Right forelimb (tissue), 1 donor: ENCODE measurements at places on chromosomes 7 and 10.

- DNase-seq: no peak
Observed at GRCh38 chr10:43186150-43186549, 47.9 kb downstream of the CSGALNACT2 start.

DNA sequence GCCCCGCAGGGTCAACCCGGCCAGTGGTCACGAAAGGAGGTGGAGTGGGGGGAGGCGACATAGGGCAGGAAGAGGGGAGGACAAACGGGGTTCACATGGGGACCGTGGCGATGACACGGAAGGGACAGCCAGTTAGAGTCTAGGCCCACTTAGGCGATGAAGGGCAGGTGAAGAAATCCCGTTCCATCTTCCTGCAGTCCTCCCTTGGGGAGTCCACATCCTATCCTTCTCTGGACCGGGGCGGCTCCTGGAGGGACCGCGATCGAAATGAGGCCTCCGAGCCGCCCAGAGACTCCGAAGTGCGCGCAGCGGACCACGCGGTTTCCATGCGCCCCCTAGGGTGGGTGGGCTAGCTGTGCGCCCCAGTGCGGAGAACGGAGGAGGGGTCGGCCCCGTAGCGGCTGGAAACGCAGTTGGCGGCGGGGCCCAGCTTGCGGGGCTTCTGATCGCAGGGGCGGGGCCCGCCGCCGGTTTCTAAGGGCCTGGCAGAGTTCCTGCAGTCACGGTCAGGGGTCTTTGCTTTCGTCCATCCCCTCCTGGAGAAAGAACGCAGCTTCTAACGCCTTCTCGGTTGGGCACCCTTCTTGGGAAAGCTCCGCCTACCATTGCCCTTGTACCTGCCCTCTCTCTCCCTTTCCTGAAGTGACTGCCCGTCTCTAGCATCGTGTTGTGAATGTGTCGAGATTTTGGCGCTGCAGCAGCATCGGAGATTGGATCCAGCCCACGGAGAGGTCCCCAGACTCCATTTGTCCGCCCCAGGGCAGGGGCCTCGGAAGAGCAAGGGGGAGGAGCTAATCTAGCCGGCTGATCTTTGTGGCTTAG lies 17.9 kb upstream of the TMEM225B start:
- peak; percentile 71 for DNase-seq

DNA sequence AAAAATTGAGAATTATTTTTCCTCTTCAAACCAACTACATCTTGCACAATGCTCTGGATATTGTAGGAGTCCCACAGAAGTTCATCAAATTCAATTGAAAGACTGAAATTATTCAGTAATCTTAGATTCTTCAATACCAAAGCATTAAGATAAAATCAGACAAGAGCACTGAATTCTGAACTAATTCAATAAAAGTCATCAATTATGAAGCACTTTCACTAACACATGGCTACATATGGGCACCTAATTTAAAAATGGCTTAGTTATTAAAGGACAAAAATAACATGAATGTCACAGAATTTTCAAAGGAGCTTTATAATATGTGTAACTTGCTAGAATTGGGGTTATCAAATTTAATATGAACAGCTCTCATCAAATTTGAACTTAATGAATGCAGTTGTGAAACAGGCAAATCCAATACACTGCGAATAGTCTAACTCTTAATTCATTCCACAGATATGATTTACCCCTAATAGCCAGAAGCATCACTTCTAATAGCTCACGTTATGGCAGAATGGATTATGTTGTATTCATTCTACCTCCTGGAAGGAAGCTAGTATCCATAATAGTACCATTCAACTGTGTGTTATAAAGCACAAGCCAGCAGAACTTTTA lies 116.8 kb downstream of the GRM8 start:
- DNase-seq: no peak

DNA sequence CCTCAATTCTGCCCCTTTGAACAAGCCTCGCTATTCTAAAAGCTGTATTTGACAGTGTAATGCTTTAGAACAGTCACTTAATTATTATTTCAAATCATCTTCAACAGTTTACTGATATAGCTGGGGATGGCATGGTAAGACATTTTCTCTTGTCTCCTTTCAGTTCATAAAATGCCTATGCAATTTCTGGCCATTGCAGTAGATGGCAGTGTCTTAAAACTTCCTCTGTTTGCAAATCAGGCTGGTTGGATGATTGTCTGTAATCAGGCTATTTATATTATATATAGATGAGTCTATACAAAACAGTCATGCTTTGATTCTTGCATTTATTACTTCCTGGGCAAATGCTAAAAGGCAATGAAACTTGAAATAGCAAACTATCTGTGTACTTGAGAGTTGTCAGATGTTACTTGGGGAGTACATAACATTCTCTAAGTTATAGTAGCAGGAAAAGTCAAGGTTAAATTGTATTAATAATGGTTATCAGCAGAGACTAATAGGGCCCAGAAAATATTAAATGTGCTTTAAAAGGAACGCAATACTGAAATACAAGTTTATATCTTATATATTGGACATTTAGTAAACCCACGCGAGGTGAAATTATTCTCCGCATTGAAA lies 55.5 kb upstream of the LHFPL3 start:
- no peak for DNase-seq

GRCh38 chr10:81019029-81019890 lies 481.6 kb downstream of the SH2D4B start:
- no peak for DNase-seq

GRCh38 chr10:121448766-121449421 lies 149.3 kb downstream of the FGFR2 start:
- no peak for DNase-seq

GRCh38 chr7:30221764-30222163 lies 62.6 kb upstream of the ZNRF2 start:
- DNase-seq: no peak

DNA sequence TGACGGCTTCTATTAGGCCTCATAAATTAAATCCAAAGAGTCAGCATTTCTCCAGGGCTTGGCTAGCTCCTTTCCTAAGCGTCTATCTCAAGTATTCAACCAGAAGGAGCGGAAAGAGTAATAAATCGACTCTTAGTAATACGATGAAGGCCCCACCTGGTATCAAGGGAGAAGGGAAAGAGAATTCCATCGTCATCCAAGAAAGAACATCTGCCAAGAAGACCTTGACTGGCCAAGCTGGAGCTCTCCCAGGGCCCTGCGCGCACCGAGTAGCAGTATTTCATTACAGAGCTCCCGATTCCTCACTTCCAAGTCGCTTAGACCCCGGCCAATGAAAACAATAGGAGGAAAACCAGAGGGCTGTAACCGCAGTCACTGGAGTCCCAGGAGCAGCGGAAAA lies 178.0 kb upstream of the FRMD4A start:
- peak; percentile 89 for DNase-seq

- no peak for DNase-seq
Observed at GRCh38 chr7:33849971-33850559, 55.3 kb upstream of the BMPER start.

- DNase-seq: no peak
Observed at GRCh38 chr7:4681218-4681851, 760 bp upstream of the FOXK1 start.

DNA sequence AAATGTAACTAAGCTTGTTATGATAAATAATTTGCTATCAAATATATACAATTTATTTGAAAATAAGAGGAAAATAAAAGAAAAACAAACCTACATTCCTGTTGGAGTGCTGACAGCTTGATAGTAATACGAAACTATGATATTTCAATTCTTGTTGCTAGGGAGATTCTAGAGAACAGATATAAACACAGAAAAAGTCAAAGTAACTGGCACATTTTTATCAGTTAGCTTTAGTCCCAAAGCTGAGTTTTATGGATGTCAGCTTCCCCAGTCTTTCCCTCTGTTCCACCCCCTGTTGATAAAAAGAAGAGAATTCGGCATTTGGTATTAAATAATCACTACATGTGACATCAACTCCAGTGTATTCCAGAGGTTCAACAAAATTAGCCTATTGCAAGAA lies 1134.0 kb downstream of the XPNPEP1 start:
- no peak for DNase-seq

- no peak for DNase-seq
Observed at GRCh38 chr10:96222441-96222840, 48.9 kb downstream of the BLNK start.

- DNase-seq: no peak
Observed at GRCh38 chr10:78277314-78278057, 243.8 kb downstream of the RPS24 start.

- no peak for DNase-seq
Observed at GRCh38 chr7:18082169-18082568, 54.5 kb upstream of the PRPS1L1 start.

GRCh38 chr7:26593393-26593792 lies 271.0 kb downstream of the SKAP2 start:
- peak; percentile 62 for DNase-seq

- DNase-seq: no peak
Observed at GRCh38 chr7:11517853-11518252, 314.1 kb downstream of the THSD7A start.

GRCh38 chr10:70459061-70459773 lies 17.7 kb upstream of the NODAL start:
- no peak for DNase-seq

DNA sequence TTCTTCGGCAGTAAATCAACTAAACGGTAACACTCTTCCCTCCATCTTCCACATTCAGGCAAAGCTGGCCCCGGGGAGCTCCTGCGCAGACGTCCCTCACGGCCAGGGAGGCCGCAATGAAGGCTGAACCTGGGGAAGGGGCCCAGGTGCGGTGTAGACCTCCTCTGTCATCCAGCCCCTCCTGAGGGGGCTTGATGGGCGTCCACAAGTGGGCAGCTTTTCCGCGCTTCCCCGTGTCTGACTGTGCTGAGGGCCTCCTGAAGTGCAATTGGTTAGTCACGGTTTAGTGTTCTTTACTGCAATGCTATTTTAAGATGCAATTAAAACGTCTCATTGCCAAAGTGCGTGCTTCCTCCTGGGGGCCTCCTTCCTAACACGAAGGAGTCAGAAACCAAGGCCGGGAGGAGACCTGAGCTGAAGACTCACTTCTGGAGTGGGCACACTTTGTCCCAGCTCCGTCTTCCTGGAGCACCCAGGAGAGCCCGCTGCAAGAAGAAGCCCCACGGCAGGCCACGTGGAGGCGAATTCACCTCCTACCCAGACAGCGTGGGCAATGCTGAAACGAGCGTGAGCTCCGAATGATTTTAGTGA lies 173.3 kb downstream of the ELFN1 start:
- DNase-seq: peak; percentile 52

- DNase-seq: no peak
Observed at GRCh38 chr10:24930427-24930826, 22.0 kb downstream of the PRTFDC1 start.

- DNase-seq: no peak
Observed at GRCh38 chr7:89072081-89072480, 276.5 kb upstream of the TEX47 start.

DNA sequence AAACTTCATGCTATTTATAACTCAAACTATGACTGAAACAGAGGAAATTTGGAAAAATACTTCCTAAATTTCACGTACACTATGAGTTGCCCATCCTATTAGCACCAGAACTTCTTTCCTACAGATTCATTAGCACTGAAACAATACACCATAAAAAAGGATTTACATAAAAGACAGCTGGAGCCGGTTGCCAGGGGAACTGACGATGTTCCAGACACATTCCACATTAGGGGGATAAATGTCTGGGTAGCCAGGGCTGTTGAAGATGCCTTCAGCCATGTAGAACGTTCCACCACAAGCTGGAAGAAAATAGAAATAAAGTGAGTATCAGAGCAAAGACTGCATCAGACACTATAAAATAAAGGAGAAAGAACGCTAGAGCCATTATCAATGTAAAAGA lies 129.8 kb upstream of the RSU1 start:
- DNase-seq: no peak

GRCh38 chr10:125265579-125265955 lies 105.2 kb upstream of the CTBP2 start:
- no peak for DNase-seq

DNA sequence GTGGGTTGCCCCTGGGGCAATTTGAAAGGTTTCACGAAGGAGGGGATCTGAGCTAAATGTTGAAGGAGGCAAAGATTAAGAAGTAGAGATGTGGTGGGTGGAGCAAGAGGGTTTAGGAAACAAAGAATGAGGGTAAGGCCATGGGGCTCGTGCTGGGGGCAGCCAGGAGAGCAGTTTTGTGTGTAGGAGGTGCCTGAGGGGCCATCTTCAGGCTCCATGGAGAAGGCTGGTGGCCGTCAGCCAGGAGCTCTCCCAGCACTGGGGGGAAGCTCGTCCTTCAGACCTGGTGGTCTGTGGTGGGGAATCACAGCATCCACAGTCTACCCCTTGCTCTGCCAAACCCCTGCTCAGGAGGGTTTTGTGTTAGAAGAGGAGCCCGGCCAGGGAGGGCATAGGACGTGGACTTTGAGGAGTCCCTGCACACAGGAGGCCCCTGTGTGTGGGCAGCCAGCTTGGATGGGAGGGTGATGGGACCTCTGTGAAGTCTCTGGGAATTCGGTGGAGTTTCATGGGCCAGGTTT lies 11.8 kb upstream of the CXCL12 start:
- peak; percentile 52 for DNase-seq

DNA sequence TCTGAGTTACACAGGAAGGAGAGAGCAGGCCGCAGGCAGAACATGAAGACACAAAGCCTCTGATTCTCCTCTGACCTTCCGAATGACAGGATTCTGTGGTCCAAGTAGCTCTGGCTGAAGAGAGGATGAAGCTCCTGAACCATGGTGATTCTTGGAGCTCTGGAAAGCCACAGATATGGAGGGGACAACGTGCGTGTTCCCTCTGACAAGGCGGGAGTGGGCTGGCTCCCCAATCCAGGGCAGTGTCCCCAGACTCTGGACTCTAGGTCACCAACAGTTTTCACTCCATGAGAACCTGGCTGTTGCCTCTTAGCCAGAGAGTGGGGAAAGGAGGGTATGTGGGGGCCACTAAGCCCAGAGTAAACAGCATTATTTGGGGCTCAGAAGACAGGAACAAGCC lies 7.4 kb upstream of the TRPV6 start:
- no peak for DNase-seq

DNA sequence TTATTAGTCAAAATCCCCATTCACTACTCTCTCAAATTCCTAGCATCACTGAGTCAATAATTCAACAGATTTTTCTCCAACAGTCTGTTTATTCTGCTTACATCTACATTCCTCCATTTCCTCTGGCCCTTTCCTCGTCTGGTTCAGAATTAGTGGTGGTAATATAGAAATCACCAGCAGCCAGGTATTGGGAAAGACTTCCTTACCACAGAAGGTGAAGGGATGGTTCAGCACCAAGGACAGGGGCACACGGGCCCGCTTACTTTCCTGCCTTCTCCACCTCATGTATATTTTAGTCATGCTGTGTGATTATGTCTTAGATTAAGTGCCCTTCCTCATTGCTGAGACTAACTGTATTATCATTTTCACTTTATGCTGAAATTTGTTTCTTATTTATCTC lies 70.4 kb upstream of the APBB1IP start:
- DNase-seq: peak; percentile 70

DNA sequence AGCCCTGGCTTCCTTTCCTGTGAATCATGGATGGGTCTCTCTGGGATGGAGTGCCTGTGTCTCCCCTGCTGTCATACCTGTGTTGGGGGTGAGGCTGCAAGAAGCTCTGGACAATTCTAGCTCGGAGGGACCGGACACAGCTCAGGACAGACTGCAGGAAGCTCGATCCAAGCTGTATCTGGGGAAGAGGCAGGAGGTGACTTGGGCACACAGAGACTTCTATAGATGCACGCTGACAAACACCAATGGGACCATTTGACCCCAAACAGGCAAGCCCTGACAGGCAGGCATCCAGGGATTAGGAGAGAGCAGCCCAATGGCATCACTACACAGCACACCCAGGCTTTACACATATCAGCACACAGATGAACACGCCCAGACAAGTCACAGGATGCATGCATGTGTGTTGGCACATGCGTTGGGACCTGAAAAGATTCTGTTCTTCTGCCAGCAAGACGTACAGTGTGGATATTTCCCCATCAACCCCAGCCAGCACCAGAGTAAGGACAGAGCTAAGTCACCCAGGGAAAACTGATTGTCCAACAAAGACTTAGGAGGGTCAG lies 4.5 kb downstream of the LLCFC1 start:
- DNase-seq: no peak
